ENCODE measurements at places on chromosomes 12 and 14. TPM values are rescaled to one million over a fixed set of nuclear protein-coding genes. Genes with fewer than 3 reads are reported as not detected.

COX8C gene
- total RNA-seq = not detected

HOXC4 gene
- total RNA-seq = 0.09 TPM

ISM2 gene
- 0.14 TPM for total RNA-seq

ABCC9 gene
- total RNA-seq = 10.7 TPM

NCOR2 gene
- total RNA-seq = 36.1 TPM

JPH4 gene
- total RNA-seq = not detected

TMEM179 gene
- total RNA-seq = not detected

ARG2 gene
- total RNA-seq = 3.1 TPM

OTX2 gene
- total RNA-seq = not detected

DIO2 gene
- total RNA-seq = 14.1 TPM

KLRC1 gene
- not detected for total RNA-seq

CCDC196 gene
- not detected for total RNA-seq

SDR39U1 gene
- total RNA-seq = 10.3 TPM

AQP5 gene
- 0.09 TPM for total RNA-seq

SDR9C7 gene
- not detected for total RNA-seq

MGP gene
- total RNA-seq = 8.0 TPM

PUS7L gene
- total RNA-seq = 16.8 TPM

LMNTD1 gene
- 0.37 TPM for total RNA-seq

FAM90A1 gene
- total RNA-seq = under 0.01 TPM

POTEM gene
- total RNA-seq = not detected

LYZ gene
- total RNA-seq = 0.09 TPM

PPP1R1A gene
- total RNA-seq = not detected

MAP3K9 gene
- total RNA-seq = 0.14 TPM

PTPRB gene
- total RNA-seq = 0.55 TPM

PTPRQ gene
- total RNA-seq = 2.8 TPM

KCNC2 gene
- not detected for total RNA-seq

TOMM20L gene
- total RNA-seq = not detected

CRACR2A gene
- 5.1 TPM for total RNA-seq

ATP5MC2 gene
- total RNA-seq = 142 TPM

CRIP1 gene
- total RNA-seq = 3.3 TPM

AHSA1 gene
- total RNA-seq = 136 TPM

BRAP gene
- total RNA-seq = 22.8 TPM

ZC2HC1C gene
- 1.1 TPM for total RNA-seq

RASAL1 gene
- total RNA-seq = not detected

GPHN gene
- total RNA-seq = 6.5 TPM
